ENCODE measurements at places on chromosomes 12 and 14.

GRCh38 chr12:19423166-19423930, 15.9 kb upstream of the AEBP2 start:
- DNase-seq: peak; percentile 43

DNA sequence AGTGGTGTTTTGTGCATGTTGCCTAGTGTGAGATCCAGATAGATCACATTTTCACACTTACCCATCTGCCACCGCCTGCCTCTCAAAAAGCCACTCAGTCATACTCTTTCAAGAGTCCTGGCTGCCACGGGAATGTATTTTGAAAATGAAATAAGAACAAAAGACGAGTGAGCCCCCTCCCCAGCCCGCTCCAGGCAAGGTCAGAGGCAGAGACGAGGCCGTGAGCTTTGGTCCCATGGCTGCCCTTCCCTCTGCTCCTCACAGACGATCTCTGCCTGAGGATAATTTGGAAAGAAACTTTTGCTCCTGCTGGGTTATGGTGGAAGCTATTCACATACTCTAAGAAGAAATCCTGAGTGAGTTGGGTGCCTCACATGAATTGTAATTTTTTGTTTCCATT, 924.3 kb downstream of the BCL11B start:
- no peak for DNase-seq

GRCh38 chr12:122206111-122206881, 2.8 kb downstream of the B3GNT4 start:
- DNase-seq: no peak

DNA sequence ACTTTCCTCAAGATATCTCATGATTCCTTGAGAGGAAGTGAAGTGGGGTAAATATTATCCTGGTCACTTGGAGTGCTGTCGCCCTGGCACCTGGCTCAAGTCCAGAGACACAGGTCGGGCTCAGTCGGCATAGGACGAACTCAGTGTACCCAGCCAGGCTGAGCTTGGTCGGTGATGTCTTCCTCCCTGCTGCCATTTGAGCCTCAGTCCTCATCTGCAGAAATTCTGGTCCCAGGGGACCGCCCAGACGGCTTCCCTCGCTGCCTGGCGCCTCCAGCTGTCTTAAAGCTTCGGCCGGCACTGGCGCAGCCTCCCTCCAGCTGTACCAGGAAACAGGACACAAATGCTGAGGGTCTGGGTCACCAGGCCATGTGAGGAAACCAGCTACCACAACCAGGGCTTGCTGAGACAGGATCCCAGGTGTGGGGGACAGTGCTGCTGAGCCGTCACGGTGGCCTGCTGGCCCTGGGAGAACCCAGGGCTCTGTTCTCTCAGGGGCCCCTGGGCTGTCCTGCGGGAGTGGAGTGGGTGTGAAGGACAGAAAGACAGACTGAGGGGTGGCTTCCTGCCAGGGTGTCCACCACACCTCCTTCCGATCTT, 5.0 kb upstream of the KLC1 start:
- DNase-seq: no peak

DNA sequence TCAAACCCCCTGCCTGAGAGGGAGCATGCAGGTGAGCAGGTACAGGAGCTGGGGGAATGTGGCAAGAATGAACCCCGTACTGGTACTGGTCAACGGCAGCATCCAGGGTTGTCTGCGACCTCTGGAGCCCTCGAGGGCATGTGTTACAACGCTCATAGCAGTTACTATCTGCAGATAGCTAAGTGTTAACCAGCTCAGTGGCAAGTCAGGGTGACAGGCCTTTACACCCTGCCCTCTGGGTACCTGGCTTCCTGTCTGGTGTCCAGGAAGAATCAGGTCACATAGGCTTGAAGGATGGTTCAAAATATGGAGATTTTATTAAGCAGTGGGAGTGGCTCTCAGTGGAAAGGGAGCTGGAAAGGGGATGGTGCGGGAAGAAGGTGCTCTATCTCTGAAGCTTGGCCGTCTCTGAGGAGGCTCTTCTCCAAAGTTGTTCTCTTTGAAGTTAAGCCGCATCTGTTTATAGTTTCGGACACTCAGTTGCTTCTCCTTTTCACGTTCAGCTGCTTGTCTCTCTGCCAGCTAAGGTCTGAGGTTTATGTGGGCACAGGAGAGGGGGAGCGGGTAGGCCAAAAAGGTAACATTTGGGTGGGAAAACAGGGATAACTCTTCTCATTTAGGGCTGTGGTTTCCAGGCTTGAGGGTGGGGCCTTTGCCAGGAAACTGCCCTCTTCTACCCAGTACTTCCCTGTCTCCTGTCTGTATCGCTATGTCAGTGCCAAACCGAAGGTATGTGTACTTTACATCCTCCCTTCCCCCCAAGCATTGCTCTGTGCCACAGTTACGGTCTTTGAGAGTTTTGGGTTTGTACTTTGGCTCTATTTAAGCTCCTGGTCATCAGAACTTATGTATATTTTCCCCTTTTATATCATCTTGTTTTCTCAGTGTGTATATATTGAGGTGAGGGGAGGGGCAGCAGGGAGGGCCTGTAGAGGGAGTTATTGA, 305.8 kb downstream of the RGS6 start:
- no peak for DNase-seq

Measured in vagina (tissue), 2 donors.